Vagina (tissue), 2 donors: ENCODE measurements at places on chromosomes 1 and 21.

DNA sequence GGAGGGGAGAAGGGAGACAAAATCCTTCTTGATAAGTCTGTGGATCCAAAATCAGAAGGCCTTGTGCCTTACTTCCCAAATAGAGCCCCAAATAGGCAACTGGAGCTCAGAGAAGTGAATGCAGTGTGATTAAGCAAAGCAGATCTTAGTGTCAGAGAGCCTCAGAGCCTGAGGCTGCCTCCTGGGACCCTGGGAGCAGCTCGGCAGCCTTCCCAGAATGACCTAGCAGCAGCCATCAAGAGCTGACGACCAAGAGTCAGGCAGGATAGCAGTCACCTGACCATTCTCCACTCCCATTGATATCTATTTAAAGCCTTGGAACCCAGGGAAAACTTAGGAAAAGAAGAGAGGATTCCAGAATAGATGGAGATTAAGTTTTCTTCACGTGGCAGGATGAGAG is 78.0 kb upstream of the SMYD2 start:
- DNase-seq: no peak

GRCh38 chr1:85849660-85850059 is 141.4 kb upstream of the ZNHIT6 start:
- DNase-seq: no peak

GRCh38 chr1:226482196-226482595 is 66.4 kb upstream of the STUM start:
- DNase-seq: no peak

GRCh38 chr1:164853146-164853545 is 294.2 kb downstream of the PBX1 start:
- DNase-seq: no peak

- DNase-seq: no peak
Observed at GRCh38 chr1:27331922-27332321, 9.9 kb upstream of the SYTL1 start.

- DNase-seq: no peak
Observed at GRCh38 chr21:26098772-26099397, 71.7 kb downstream of the APP start.

GRCh38 chr1:233843525-233844204 is 60.8 kb upstream of the SLC35F3 start:
- DNase-seq: no peak

DNA sequence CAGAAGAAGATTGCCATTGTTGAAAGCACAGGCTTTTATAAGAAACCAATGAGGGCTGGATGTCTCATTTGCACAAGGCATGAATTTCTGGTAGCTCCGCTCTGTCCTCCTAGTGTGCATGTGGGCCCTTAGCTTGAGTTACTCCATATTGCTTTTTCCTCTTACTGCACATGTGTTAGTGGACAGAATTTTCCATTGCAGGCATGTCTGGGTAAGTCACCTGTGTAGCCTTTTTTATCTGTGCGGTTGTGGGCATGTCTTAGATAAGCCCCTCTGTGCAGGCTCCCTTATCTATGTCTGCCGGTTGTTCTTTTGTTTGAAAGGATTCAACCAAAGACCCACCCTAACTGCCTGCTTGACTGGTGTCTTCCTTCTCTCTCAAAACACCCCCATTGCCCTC is 7.2 kb upstream of the CLCA1 start:
- DNase-seq: no peak

DNA sequence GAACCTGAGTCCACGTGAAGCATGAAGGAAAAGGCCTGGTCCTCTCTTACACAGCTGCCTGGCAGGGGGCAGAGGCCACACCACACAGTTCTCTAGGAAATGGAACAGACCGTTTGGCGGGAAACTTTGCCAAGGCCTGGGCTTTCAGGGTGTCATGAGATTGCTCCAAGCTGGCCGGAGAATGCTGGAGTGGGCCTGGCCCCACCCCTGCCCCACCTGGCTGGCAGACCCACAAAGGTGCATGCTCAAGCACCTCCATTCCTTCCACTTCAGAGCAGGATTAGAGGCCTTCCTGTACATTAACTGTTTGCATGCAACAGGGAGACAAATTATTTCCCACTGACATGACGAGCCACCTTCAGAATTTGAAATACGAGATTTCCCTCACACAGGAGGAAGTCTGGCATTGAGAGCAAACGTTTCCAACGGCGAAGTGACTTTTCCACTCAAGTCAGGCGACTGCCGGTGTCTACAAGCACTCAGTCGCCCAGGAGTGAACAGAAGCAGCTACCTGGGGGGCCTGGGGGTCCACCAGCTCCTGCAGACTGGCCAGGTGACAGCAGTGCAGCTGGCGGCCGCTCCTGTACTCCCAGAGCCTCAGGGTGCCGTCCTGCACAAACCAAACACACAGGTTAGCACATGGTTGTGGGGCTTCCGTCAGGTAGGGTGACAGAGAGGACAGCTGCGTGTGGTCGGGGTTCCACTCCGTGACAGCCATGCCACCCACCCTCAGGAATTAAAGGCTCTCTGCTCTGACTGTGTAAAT is 24.0 kb downstream of the WDR4 start:
- no peak for DNase-seq

DNA sequence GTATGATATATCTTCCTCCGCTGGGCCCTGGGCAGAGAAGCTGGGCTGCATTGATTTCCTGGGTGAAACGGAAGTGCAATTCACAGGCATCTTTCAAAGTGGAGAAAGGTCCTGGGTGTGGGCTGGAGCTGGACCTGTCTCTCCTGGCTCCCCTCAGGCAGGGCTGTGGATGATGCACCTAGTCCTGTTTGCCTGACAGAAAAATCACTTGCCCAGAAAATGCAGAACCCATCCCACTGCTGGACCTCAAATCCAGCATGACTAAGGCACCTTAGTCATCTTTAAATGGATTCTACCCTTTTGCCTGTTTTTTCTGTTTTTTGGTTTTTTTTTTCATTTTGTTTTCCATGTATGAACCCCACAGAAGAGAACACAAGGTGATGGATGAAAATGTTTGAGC is 49.7 kb downstream of the MYSM1 start:
- DNase-seq: no peak

DNA sequence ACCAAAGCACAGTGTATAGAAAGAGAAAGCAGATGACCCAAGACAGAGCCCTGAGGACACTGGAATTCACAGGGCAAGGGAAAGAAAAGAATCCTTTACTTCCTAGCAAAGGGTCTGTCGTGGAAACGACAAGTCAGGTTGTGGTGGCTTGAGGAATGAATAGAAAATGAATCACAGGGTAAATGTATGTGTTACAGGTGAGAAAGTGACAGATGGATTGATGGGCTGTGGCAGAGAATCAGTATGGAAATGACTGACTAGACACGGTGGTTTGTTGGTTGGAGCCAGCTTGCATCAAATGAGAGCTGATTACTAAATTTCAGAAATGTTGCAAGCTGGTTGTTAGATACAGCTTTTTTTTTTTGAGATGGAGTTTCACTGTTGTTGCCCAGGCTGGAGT is 46.9 kb downstream of the PTP4A2 start:
- DNase-seq: no peak

GRCh38 chr1:88179943-88180342 is 504.1 kb upstream of the PKN2 start:
- DNase-seq: no peak

GRCh38 chr1:190377294-190377693 is 100.4 kb downstream of the BRINP3 start:
- no peak for DNase-seq

DNA sequence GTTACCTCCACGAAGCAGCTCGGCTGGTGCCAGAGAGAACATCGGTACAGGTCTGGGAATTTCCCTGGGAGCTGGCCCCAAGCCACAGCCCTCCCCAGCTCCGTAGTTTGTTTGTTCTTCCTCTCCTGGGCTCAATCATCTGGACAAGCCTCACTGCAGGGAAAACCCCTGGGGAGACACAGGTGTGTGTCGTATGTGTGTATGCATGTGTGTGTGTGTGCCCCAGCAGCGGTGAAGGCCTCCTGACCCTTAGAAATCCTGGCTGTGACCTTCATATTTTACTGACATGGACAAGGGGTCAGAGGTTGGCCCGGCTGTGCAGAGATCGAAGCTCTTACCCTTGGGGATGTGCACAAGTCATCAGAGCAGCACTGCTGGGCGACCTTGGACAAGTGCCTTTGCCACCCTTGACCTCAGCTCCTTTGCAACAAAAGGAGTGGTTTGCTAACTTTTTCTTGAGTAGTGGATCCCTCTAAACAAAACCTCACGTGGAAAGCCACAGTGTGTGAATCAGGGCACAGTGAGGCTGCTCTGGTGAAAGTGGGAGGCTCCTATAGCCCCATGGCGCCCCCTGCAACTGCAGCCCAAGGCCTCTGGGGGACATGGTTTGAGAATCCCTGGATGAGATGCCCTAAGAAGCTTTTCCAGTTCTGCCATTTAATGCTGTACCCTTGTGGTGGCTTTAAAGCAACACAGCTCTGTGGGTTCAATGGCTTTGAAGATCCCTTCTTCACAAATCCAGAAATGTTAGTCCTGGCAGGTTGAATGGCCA is 12.3 kb upstream of the IL22RA1 start:
- DNase-seq: no peak

- no peak for DNase-seq
Observed at GRCh38 chr21:32764186-32764585, 7.4 kb downstream of the PAXBP1 start.

DNA sequence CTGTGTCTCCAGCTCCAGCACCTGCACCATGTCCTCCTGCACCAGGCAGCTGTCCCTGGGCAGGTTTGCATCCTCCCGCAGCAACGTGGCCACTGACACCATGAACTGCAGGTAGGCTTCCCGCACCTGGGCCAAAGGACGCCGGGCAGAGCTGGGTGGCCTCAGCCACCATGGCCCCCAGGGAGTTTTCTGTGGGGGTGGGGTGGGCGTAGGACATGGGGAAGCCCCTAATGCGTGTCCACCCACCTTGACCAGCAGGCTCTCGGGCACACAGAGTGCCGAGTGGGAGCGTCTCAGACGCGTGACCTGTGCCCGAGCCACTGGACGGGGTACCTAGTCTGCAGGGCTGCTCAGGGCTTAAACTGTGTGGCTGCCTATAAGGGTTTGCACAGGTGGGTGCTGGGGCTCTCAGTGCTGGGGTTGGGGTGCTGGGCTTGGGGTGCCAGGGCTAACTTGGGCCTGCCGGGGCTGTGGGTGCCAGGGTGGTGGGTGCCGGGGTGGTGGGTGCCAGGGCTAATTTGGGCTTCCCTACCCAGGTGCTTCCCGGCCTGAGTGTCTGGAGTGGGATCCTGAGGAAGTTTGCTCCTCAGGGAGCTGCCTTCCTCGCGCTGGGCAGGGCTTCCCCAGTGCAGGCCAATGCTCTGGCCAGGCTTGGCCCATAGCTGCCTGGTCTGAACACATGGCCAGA is 17.7 kb downstream of the PRXL2B start:
- DNase-seq: no peak

DNA sequence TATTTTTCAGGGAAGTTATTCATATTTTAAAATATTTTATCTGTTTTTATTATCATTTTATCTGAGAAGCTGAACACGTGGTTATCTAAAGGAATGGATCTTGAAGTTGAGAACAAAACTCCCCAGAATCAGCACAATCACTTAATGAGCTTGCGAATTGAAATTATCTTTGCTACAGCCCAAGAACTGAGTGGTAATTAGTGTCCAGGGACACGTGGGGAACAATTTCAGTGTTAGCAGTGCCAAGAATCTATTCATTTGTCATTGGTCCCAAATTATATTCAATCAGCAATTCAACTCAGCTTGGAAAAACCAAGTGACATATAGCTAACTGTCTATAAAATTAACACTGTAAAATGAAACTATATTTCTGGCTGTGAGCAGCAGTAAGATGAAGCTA is 197.6 kb upstream of the UBE2U start:
- no peak for DNase-seq

DNA sequence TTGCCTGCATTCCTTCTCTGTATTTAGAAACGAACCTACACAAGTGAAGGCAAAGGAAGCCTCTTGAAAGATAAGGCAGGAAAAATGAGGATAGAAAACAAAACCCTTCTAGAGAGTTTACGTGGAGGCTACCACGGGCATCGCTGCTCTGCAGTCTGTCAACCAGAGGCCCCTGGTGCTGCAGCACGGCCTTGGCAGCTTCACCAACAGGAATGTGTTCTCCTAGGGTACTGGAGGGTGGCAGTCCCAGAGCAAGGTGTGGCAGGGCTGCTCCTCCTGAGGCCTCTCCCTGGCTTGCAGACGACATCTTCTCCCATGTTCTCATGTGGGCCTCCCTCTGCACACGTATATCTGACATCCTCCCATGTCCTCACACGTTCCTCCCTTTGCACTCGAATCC is 57.6 kb upstream of the SAMD11 start:
- DNase-seq: no peak

DNA sequence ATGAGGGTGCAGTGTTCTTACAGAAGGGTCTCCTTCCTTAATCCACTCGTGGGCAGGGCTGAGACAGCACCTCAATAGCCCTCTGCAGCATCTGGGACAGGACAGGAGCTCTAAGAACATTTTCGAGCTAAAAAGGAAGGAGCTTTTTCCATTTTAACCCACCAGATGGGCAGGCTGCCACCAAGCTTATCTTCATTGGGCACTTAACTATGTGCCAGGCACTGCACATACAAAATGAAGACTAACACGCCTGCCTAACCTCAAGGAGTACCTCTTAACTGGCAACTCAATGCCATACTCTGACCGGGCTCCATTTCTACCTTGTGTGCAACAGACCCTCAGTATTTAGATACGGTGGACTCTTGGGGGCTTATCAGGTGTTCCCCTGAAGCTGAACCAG is 48.2 kb downstream of the SSBP3 start:
- no peak for DNase-seq
